ENCODE measurements at places on chromosomes 3 and 15.
A peak's percentile ranks its signal among the peaks of the same experiment; 100 is the strongest.

- DNase-seq, result no peak
Measured at GRCh38 chr3:168260859-168261258, 165.1 kb upstream of the GOLIM4 start.

DNA sequence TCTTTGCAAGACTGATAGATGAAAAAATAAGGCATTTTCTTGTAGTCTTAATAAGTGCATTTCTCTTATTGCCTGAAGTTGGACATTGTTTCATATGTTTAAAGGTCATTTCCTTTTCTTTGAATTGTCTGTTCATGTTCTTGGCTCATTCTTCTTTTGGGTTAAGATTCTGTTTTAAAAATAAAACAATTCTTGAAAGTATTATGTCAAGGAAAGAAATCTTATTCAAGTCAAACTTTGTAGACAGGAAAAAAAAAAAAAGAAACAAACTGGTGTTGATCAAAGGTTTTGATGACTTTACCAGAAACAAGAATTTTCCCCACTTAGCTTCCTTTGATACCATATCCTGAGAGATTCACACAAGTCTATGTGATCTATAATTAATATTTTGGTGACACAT lies 132.9 kb upstream of the AADACL2 start:
- DNase-seq, result no peak

DNA sequence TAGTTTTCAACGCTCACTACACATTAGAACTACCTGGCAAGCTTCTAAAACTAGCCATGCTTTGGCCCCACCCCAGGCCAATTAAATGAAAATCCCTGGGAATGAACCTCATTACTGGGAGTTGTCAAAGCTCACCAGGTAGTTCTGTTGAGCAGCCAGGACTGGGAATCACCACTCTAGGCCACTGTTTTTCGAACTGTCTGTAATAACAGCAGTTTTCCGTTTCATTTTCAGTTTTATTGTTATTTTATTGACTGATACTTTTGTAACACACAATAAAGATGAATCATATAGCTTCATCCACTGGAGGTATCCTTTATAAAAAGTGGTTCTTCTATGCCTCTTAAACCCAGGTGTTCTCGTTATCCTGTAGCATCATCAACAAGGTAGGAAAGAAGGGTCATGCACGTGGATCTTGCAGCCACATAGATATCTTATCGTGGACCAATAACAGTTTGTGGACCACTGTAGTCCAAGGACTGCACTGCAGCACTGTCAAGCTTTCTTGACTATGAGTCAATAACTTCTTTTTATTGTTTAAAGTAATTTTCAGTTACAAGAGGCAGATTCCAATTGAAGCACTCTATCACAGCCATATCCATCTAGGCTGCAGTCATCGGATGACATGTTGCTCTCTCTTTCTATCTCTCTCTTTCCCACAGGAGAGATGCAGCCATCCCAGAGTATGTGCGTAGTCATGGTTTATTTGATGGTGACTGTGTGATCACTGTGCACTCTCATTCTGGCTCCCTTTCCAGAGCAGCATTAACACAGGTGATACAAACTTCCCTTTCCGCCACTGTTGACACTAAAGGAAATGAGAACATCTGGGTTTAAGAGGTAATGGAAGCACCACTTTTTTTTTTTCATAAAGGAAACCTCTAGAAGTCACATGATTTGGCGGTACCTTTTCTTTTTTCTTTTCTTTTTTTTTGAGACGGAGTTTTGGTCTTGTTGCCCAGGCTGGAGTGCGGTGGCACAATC lies 39.0 kb upstream of the BLM start:
- DNase-seq, result no peak

DNA sequence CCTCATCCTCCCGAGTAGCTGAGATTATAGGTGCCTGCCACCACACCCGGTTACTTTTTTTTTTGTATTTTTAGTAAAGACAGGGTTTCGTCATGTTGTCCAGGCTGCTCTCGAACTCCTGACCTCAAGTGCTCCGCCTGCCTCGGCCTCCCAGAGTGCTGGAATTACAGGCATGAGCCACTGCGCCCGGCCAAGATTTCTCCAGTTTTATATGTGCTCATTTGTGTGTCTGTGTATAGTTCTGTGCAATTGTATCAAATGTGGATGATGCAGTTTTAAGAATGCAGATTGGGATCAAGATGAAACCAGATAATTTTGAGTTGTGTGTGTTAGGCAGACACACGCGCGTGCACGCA lies 68.3 kb downstream of the SLCO3A1 start:
- DNase-seq, result no peak

GRCh38 chr15:59292442-59293151 lies 80.1 kb downstream of the MYO1E start:
- no peak for DNase-seq

DNA sequence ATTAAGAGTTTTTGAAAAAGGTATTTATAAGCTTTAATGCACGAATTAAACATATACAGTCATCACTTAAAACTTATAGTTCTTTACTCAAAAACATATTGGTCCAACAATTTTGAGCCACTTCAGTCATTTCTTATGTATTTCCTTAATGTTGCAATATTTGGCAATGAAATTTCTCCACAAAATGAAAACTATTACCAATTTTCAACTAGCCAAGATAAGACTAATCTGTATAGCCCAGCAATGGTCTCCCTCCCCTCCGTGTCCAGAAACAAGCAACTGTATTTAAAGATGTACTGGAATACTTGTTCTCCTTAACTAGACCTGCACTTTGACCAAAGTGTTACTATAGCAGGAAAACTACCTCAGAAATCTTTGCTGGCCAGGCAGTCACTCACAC lies 9.2 kb downstream of the ARF4 start:
- no peak for DNase-seq

- DNase-seq, result no peak
Measured at GRCh38 chr3:55452886-55453285, 34.2 kb downstream of the WNT5A start.

GRCh38 chr3:125075738-125076137 lies 19.9 kb upstream of the HEG1 start:
- no peak for DNase-seq

DNA sequence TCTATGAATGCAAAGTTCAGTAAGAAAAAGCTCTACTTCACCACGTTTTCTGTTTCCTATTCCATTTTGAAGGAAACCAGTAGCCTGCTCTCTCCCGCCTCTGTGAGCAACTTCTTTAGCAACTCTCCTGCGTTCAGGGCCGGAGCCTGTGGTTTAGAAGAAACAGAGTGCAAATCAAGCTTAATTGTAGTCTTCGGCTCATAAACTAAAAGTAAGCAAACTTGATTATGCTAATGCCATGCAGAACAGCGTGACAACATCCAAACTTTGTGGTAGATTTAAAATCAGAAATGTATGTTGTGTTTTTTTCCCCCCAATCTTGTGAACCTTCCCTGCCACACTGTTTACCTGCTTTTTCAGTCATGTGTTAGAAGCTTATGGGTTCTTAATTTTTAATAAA lies 87.4 kb downstream of the SEMA6D start:
- DNase-seq, result no peak

- DNase-seq, result peak; percentile 24
Measured at GRCh38 chr3:27293939-27294338, 75.2 kb downstream of the NEK10 start.

DNA sequence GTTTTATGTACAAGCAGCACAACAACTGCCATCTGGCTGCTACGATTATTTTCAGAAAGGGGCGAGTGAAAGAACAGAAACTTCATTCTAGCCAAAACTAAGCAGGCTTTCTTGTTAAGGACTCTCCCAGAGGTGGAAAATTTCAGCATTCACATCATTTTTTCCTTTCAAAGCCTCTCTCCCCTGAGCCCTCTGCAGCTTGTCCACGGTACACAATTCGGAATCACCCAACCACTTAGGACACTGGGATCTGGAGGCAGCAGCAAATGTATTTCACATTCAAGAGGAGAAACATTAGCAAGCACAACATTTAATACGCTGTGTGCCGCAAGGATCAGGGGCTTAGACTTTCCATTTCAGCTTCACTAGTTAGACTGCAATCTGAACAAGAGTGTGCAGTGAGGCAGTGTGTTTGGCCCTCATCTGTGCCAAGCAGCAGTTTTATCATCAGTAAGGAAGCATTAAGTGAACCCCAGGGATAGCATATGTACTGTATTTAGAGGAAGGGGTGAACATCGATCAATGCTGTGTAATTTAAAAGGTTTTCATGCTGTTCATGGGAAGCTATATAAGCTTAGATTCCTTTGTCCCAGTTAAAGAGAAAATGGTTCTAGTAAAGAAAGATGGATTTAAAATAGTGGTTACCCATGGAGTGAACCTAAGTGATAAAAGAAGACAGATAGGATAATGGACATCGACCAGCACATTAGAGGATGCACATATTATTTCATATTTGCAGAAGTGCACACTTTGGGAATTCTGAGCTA lies 504.9 kb downstream of the TBL1XR1 start:
- DNase-seq, result no peak

- DNase-seq, result peak; percentile 47
Measured at GRCh38 chr3:36792342-36792741, 28.0 kb upstream of the DCLK3 start.

DNA sequence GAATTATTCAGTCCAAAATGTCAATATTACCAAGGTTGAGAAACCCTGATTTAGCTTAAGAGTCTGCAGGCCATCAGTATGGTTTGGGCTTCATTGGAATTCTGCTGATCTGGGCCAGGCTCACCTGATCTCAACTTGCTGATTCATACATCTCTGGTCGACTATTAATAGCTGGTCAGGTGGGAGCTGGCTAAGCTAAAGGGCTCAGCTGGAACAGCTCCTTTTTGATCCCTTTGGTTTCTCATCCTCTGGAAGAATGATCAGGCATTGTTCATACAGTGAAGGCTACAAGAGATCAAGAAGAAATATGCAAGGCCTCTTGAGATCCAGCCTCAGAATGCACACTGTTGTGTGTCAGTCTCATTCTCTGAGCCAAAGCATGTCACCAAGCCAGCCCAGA lies 123.3 kb upstream of the MME start:
- no peak for DNase-seq

GRCh38 chr15:95834028-95834804 lies 496.3 kb upstream of the NR2F2 start:
- DNase-seq, result no peak

GRCh38 chr3:162534431-162534830 lies 1037.8 kb downstream of the OTOL1 start:
- no peak for DNase-seq

DNA sequence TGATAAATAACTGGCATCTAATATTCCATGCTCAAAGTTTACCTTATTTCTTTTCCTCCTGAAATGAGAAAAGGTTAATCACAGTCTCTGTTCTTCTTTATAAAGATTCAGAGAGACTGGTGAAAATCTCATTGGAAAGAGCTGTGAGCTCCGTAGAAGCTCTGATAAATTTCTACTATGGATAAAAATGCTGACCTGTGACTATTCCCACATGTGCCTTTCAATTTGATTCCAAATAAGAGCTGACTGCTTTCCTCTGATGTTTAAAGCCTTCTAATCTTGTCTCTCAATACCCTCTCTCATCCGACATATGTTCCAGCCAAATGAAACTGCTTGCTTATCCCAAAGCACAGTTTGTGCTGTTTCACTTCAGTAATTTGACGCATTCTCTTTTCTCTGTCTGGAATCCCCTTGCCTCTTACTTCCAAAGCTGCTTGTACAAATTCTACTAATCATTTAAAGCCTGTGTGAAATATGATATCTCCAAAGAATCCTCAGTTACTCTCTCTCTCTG lies 130.1 kb downstream of the RTP4 start:
- DNase-seq, result no peak

DNA sequence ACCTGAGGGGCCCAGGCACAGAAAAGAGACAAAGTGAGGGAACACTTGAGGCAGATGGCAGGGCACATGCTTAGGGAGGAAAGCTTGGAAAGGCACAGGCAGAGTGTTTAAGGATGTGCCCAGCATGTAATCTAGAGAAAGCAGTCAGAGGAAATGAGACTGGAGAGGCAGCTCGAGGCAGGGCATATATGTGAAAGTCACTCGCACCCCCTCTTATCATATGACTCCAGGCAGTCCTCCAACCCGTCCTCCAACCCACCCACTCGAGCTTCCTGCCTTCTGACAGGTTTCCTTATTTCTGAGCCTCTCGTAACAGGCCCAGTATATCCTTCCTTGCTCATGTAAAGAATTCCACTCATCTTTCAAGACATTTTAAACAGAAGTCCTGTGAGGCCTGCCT lies 294.0 kb downstream of the SOX2 start:
- DNase-seq, result no peak

DNA sequence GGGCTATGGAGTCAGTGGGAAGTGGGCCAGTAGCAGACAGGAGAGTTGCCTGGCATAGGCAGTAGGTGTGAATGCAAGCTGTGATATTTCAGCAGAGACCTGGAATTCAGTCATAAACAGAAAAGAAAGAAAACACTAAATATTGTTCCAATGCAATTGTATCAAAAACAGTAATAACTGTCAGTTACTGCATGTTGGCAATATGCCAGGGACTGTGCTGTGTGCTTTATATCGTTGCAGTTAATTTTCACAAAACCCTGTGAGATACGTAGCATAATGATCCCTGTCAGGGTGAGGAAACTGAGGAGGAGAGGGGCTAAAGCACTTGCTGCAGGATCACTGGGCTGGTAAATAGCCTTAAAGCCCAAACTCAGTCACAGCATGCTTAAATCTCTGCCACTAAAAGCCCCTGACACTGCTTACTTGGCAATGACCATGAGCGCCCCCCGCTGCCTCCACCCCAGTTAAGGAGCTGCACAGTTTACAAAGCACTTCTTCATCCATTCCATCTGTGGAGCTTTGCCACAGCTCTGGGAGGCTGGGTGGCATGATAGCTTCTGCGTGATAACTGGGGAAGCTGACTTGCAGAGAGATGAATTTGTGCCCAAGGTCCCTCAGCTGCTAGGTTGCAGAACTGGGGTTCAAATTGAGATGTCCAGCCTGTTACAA lies 3.9 kb downstream of the SLC6A1 start:
- DNase-seq, result no peak

DNA sequence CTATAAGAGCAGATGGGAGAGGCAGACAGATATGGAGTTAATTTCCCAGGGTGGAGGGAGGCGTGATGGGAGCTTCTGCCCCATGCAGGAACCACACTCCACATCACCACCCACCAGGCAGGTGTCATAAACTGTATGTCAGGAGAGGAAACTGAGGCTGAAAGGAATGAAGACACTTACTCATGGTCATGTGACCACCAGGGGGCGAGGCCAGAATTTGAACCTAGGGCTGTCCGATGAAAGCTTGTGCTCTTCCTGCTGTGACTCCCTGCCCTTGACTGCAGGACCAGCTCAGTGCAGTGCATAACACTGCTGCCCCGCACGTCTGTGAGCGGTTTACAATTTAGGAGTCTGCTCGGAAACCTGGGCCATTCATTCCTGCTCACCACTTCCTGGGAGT lies 28.8 kb downstream of the NUP210 start:
- no peak for DNase-seq

GRCh38 chr15:100350434-100351226 lies 8.9 kb upstream of the ADAMTS17 start:
- peak; percentile 28 for DNase-seq
